ENCODE measurements at places on chromosomes 16 and 17.

DNA sequence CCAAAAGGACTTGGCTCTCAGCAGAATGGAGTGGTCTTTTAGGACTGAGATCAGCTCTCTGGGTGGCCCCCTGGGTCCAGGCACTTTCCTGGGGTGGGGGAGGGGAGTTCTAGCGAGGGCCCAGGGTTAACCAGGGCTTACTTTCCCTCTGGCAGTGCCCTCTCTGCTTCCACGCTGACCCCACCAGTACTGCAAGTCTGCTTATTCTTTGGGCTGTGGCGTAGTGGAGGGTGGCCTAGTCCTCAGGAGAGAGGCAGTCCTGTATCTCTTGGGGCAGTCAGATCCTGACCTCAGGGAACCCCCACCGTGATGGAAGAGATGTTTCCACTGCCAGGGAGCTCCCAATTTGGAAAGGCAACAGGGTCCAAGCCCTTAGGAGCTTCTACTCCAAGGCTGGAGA, 79.4 kb downstream of the CCDC182 start:
- no peak for DNase-seq

- no peak for DNase-seq
These were observed 105.5 kb downstream of the PRKCA start for GRCh38 chr17:66407864-66408263.

DNA sequence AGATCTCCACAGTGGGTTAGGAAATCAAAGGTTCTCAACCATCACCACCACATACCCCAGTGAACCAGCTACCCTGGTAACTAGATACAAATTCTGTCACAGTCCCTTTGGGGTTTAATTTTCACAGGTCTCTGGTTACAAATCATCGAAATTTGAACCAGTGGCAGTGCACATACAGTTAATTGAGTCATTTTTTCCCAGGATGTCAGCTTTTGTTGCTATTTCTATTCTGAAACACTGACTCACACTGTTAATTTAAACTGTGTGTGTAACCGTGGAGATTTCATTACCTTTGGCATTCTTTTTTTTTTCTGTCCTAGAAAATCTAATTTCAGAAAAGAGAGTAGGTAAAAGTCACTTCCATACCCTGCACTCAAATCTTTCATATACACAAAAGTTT, 511.5 kb downstream of the TOX3 start:
- DNase-seq, result no peak

- peak; percentile 5 for DNase-seq
These were observed 308.9 kb upstream of the DYNLRB2 start for GRCh38 chr16:80231888-80232287.

DNA sequence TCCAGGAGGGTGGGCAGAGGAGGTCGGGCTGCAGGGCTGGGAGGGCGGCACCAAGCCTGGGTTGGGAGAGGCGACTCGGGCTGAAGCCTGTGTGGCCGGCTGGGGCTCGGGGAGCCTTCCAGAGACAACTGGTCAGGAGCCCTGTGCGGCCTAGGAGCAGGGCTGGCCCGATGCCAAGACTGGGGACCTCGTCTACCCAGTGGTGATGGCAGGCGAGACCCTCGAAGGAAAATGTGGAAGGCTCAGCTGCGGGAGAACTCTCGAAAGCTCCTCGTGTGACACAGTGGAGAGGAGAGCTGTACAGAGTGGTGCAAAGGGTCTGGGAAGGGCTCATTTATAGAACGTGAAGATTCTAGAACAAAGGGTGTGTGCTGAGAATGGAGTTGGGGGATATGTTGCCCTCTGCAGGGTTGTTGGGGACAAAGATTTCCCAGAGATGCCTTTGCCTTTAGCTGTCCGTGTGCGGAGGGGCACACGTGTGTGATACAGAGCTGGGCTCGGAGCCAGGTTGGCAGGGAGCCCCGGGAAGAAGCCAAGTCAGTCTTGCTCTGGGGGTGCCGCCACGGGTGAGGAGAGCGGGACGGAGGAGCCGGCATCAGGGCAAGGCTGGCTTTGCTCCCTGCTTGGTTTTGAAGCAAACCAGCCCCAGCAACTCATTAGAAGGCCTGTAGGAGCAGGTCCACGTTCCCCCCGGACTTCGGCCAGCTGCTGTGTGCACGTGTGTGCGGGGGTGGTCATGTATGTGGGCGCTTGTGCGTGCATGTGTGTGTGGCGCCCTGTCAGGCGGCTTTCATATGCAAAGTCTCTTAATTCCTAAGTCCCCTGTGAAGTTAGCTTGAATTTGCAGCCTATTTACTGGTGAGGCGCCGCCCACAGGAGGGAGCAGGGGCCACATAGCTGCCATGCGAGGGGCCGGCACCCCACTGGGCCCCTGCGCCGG, 132.4 kb upstream of the CHMP6 start:
- no peak for DNase-seq

DNA sequence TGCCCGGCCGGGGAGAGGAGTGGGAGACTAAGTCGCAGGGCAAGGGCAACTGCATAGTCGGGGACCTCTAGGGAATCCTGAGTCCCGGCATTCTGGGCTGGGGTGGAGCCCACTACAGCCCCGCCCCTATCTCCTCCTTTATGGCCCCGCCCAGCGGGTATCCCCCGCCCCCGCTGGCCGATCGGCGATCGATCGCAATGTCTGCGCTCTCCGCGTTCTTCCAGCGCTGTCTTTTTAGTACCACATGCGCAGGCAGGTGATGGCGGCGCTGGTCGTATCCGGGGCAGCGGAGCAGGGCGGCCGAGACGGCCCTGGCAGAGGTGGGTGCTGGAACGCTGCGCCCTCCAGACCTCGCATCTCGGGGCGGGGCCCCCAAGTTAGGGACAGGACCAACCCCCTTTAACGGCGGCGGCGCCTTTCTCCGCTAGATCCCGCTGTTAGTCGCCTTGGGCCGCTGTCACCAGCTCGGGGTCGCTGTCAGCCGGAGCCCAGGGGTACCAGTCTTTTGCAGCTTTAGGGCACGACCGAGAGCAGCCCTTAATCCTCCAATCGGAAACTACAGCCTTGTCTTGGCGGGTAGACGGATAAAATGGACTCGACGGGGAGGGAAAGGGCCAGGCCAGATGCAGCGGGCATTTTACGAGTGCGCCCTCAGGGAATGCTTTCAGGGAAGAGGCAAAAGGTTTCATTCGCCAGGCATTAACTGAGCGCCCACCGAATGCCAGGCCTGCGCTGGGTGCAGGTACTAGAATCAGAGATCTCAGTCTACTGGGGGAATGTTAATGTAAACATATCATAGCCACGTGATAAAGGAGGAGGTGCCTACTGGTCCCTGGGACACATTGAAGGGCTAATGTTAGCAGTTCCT, at the start of gene DPH1:
TSS of gene DPH1 (plus strand) at position 243 of the 868 bp plus-strand sequence. CDS start at position 260, 17 bp downstream.
- peak; percentile 90 for DNase-seq

DNA sequence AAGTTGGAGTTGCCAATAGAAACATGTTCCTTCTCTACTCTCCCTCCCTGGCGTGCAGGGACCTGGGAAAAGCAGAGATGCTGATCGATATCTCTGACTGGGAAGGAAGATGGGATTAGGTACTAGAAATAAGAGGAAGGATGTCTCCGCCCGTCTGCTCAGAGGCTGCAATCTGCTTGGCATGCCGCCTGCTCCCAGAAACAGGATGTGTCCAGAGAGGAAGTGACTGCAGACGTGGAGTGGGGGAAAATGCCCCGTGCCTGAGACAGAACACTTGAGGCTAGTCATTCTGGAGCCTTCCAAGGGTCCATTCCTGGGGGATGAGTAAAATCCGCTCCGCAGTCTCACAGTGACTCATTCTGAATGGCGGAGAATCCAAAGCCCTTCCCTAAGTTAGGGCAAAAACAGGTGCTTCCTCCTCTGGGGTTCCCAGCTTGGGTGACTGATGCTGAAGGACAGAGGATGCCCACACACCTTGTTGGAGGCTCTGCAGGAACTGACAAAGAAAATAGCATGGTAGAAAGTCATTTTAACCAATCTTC, 45.0 kb upstream of the SMURF2 start:
- no peak for DNase-seq

DNA sequence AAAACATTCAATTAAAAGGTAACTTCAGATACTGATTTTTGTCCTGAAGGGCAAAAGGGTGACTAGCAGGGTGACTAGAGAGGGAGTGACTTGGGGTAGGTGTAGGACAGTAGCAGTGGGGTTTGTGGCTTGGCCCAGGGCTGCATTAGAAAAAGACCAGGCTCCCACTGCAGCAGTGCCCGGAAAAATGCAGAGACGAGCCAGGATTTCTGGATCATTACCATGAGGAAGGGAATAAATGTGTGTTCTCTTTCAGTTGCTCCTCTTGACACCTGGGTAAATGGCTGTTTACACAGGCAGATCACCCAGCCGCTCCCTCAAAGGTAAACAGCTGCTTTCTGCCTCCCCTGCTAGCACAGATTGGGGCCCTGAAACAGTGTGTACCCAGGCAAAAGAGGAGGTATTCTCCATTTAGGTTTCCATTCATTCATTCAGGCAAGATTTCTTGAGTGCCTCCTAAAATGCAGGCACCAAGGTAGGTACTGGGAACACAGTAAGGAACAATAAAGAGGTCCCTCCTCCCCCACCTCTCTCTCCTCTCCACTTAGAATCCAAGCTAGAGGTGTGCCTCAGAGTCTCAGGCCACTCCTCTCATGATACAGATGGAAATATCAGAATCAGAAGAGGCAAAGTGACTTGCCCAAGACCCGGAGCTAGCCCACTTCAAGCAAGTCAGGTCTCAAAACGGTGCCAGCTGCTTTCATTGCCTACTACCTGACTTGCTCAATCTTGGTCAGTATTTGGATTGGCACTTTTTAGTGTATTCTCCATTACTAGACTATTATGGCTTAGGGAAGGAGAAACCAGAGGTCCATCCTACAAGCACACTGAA, 15.2 kb upstream of the TOX3 start:
- DNase-seq, result no peak

DNA sequence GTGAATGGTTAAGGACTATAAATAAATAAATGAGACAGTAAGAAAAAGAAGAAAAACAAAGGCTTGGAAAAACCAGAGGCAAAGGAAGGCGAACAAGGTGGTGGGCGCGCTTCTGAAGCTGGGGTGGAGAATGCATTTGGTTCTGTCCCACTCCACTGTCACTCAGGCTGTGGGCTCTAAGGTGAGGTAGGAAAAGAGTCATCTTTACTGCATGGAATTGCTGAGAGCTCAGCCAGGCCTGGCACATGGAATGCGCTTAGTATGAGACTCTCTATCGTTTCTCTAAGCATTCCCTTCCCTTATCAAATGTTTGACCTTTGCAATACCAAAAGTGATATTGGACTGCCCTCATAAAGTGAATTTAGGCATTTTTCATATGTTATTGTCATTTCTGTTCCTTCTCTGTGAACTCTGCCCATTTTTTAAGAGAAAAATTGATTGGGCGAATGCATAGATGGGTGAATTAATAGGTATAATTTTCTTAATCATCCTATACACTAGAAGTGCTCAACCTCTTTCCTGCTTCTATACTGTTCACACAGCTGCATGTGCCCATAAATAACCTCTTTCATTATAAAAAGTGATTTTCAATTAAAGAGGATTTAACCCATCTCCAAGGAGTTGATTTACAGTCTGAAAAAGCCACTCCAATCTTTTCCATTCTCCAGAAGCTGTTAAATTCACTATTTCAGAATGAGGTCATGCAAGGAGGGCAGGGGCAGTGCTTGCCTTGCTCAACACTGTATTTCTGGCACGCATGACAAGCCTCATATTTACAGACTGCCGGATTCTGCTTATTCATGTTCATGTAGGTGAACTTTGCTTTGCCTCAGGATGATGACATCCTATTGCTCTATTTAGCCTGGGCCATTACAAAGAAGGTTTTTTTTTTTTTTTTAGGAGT, 87.7 kb downstream of the MYH10 start:
- no peak for DNase-seq

GRCh38 chr17:7383742-7384488, 3.0 kb downstream of the TNK1 start:
- DNase-seq, result peak; percentile 92

DNA sequence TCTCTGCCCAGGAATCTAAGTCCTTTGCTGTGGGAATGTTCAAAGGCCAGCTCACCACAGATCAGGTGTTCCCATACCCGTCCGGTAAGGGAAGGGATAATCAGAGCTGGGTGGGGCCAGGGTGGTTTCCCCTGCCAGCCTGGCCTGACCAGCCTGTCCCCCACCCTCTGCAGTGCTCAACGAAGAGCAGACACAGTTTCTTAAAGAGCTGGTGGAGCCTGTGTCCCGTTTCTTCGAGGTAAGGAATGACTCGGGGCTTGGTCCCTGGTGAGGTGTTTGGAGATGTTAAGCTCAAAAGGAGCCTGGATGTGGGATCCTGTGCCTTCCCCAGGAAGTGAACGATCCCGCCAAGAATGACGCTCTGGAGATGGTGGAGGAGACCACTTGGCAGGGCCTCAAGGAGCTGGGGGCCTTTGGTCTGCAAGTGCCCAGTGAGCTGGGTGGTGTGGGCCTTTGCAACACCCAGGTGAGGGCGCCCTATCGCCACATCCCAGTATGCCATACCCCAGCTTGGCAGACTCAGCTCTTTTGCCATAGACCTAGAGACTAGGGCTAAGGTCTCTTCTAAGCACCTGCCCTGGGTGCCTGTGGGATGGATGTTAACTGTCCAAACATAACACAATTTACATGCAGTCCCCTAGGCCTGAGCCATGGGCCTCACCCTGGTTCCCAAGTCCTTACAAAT, 997 bp downstream of the ACADVL start:
- peak; percentile 65 for DNase-seq

GRCh38 chr17:28145348-28145747, 102.9 kb downstream of the NLK start:
- no peak for DNase-seq

DNA sequence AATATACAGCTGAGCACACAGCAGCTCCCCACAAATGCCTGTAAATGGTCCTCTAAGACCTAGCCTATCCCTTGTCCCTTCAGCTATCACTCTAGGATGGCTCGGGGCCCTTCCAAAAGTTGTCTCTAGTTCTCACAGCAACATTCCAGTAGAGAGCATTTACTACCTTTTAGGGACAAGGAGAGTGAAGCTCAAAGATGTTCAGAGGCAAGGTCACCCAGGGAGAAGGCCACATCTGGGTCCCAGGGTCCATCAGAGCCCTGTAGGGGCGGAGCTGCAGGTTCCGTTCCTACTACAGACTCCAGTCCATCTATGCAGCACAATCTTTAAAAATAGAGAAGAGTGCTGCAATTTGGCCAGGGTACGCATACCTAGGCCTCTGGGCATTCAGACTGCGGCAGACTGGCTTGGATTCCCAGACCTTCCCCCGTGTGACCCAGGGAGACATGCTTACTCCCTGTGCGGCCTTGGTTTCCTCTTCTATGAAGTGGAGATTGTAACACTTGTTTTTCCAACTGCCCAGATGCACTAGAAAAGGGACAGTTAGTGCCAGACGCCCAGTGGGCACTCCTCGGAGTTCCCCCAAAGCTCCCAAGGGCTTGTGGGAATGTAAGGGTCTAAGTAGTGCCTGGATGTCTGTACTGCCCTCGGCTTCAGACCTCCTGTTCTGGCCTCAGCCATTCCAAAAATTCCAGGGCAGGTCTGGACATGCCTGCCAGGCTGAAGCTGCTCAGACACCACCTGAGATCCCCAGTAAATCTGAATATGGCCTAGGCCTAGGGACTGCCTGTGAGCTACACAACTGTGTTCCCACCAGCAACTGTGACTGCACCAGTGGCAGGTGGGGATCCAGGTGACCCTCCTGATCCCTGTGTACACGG, 2.5 kb downstream of the SLC12A4 start:
- no peak for DNase-seq

All from germinal center (tissue), 1 donor.